H1 (cell line): ENCODE measurements at places on chromosomes 11 and 22.

- no peaks in the 10 kb centered on the region for H3K36me3 ChIP-seq
- no peak overlapping the region for H3K27ac ChIP-seq
- no peaks in the 10 kb centered on the region for H3K27me3 ChIP-seq
- DNase-seq = no peak
- H3K4me1 ChIP-seq = peaks cover 12% of the 10 kb centered on the region
- H3K4me3 ChIP-seq = peak overlapping the region; percentile 91; the same call in 1 of the 2 replicates
Observed at GRCh38 chr11:76382209-76382608, 1.1 kb downstream of the GVQW3 start.

- H3K27ac ChIP-seq = peak overlapping the region; percentile 86; the same call in 1 of the 2 replicates
- no peaks in the 10 kb centered on the region for H3K27me3 ChIP-seq
- H3K4me1 ChIP-seq = peaks cover 37% of the 10 kb centered on the region
- H3K4me3 ChIP-seq = peak overlapping the region; percentile 67
- H3K36me3 ChIP-seq = peaks cover 10% of the 10 kb centered on the region; the same call in 1 of the 2 replicates
Observed at GRCh38 chr11:63915961-63916836, 765 bp downstream of the RCOR2 start.

GRCh38 chr11:17207317-17208256 is at the start of gene PIK3C2A:
Gene PIK3C2A, minus strand, starts transcription at chr11:17207986. Its CDS starts 38,245 bp downstream, at chr11:17169741.
- peak within 1 kb of the TSS; percentile 97 for H3K27ac ChIP-seq
- no peaks in the 10 kb centered on the region for H3K4me1 ChIP-seq
- no peaks in the 10 kb centered on the region for H3K27me3 ChIP-seq
- peak within 1 kb of the TSS; percentile 70 for H3K4me3 ChIP-seq
- peak; percentile 84 for DNase-seq

DNA sequence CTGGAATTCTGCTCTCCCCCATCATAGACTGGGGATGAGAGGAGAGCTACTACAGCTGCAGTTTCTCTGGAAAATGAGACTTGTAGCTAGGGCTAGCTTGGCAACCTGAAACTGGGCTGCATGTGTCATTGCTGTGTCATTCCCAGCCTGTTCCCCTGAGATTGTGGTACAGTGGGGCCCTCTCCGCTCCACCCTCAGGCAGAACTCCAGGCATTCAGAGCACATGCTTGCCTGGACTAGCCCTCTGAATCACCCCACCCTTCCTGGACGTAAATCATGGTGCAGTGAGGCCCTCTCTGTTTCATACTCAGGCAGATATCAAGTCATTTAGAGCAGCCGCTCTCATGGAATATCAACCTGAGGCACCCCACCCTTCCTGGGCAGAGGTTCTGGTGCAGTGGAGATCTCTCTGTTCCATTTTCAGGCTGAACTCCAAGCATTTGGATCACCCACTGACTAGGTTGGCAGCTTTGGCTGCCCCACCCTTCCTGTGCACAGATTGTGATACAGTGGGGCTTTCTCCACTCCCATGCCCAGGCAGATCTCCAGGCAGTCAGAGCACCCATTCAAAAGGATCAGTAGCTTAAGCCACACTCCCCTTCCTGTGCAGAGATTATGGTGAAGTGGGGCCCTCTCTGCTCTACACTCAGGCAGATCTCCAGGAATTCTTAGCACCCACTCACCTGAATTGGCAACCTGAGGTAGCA is 274.4 kb downstream of the C11orf87 start:
- no peak overlapping the region for H3K27ac ChIP-seq
- no peak overlapping the region for H3K4me3 ChIP-seq
- DNase-seq = no peak
- no peaks in the 10 kb centered on the region for H3K27me3 ChIP-seq
- no peaks in the 10 kb centered on the region for H3K36me3 ChIP-seq
- H3K4me1 ChIP-seq = no peaks in the 10 kb centered on the region

DNA sequence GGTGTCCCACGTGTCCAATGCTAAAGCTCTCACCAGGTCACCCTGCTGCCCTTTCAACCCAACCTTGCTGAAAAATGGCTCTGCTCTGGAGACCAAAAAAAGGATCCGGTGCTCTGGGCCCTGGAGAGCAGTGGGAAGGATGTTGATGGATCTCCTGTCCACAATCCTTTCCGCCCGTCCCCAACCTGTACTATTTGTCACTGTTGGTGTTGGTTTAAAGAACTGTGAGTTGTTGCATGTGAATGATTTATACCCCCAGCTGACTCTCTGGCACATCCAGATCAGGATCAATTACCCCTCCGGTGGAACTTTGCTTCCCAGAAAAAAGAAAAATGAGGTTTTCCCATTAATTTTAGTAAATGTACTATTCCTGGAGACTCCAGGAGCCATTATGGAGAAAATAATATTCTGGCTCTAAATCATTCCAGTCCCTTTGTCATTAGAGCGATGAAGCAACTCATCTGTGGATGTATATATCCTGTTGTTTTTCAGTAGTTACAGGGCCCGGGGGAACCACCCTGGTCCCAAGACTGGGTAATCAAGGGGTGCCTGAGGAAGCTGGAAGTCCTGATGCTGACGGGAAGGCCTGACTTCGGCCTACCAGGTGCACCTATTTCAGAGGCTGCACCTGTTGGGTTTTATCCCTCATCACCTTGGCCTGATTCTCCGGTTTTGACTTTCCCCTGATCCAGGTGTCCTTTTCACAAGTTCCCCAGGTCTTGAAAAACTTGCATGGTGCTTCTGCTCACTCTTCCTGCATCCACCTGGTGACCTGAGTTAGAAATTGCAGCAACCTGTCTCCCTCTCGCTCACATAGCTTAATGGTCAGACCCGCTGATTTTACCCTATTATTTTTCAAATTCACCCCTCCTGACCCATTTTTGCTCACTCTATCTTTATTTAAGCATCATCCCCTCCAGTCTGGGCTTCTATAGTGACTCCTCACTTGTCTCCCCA is 209.2 kb upstream of the SEZ6L start:
- no peaks in the 10 kb centered on the region for H3K4me1 ChIP-seq
- DNase-seq = no peak
- H3K4me3 ChIP-seq = no peak overlapping the region
- H3K36me3 ChIP-seq = no peaks in the 10 kb centered on the region

DNA sequence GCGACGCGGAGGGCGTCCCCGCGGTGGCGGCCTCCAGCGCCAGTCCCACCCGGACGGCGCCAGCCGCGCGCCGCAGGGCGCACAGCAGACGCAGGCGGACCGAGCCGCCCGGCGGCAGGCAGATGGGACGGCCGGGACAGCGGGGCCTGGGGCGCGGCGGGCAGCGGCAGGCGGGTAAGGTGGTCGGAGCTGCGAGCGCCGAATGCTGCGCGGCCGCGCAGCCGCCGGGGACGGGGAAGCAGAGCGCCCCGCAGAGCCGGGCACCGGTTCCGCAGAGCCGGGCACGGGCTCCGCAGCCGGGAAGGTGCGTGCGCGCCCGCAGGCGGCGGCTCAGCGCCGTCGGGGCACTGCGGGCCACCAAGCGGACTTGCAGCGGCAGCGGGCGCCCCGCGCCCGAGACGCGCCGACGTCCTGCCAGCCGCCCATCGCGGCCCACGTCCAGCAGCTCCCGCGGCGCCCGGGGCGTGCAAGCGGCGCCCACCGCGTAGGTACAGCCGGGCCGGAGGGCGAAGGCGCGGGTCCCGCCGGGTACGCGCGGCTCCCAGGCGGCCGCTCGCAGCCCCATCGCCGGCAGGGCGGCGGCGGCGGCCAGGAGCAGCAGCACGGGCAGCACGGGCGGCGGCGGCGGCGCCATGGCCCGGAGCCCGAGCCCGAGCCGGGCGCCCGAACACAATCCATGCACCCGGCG is 739 bp downstream of the CELSR1 start:
- H3K4me3 ChIP-seq = peak overlapping the region; percentile 36
- H3K4me1 ChIP-seq = peaks cover 5% of the 10 kb centered on the region
- H3K27ac ChIP-seq = no peak overlapping the region
- H3K36me3 ChIP-seq = no peaks in the 10 kb centered on the region; the same call in 1 of the 2 replicates
- DNase-seq = peak; percentile 64

DNA sequence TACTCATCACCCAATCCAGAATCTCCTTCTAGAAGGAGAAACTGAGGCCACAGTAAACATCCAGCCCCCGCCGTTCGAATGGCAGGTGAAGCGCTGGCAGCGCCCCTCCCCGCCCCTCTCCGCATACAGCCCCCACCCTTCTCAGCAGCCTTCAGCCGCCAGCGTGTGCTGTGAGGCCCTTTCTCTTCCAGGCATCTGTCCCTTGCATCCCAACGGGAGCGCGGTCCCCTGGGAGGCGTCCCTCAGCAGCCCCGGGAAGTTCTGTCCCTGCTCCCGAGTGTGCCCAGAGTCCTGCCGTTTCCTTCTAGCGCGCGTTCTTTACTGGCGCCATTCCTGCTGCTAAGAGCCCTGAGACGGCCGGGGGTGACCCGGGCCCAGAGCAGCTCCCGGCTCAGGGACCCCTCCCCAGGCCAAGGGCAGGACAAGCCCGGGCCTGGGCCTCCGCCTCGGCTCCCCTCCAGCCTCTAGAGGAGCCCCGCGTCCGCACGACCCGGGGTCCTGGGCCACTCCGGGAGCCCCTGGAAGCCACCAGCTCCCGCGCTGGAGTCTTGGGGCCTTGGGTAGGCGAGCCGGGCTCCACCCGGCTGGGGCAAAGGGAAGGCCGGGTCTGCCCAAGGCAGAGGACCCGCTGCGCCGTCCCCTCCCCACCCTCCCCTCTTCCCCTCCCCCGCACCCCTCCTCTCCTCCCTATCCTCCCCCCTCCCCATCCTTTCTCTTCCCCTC is 450.4 kb downstream of the OPCML start:
- no peaks in the 10 kb centered on the region for H3K27me3 ChIP-seq
- H3K4me3 ChIP-seq = peak overlapping the region; percentile 24; the same call in 1 of the 2 replicates
- no peaks in the 10 kb centered on the region for H3K36me3 ChIP-seq
- no peaks in the 10 kb centered on the region; the same call in 1 of the 2 replicates for H3K4me1 ChIP-seq
- no peak overlapping the region for H3K27ac ChIP-seq
- DNase-seq = no peak

DNA sequence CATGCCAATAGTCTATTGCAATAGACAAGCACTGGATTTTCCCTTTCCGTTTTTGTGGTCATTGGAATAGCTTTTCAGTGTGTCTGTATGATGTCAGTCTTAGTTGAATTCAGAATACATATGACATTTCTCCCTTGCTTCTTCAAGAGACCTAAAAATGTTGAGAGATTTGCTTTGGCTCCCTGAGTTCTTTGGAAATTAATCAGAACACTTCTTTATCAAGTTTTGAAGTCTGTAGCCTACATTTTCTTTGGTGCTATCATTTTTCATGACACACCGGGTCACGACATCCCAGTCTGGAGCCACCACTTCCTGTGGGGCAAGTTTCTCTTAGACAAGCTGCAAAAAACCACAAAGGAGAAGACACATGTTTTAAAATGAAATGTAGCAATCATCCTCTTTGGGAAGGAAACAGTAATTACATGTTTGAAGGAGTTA is 847.1 kb downstream of the OPCML start:
- H3K27me3 ChIP-seq = no peaks in the 10 kb centered on the region
- no peak for DNase-seq
- no peaks in the 10 kb centered on the region for H3K36me3 ChIP-seq
- no peak overlapping the region for H3K4me3 ChIP-seq
- H3K4me1 ChIP-seq = no peaks in the 10 kb centered on the region

GRCh38 chr11:133181066-133181465 is 351.2 kb downstream of the OPCML start:
- H3K27ac ChIP-seq = no peak overlapping the region
- H3K4me3 ChIP-seq = no peak overlapping the region
- H3K27me3 ChIP-seq = no peaks in the 10 kb centered on the region

DNA sequence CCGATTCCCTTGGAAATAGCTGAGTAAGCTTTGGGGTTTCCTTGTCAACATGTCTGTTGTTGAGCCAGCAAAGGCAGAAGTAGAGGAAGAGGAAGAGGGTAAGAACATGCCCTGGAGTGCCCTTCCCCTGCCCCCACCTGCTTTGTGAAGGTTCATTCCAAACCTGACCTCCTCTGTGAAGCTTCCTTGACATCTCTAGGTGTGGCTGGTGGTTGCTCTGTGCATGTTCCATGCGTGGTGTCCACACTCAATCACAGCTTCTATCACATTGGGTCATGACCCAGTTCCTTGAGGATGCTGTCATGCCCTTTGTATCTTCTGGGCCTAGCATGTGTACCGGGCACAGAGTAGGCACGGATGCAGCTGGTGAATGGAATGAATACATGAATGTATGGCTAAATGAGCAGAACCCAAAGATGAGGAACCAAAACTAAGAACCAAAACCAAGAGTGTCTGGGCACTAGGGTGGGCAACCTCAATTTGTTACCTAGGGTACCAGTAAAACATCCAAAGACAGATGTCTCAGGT is 23.7 kb upstream of the FXYD6 start:
- peaks cover 2% of the 10 kb centered on the region; the same call in 1 of the 2 replicates for H3K27me3 ChIP-seq
- no peaks in the 10 kb centered on the region for H3K36me3 ChIP-seq
- no peaks in the 10 kb centered on the region for H3K4me1 ChIP-seq
- no peak overlapping the region for H3K4me3 ChIP-seq

DNA sequence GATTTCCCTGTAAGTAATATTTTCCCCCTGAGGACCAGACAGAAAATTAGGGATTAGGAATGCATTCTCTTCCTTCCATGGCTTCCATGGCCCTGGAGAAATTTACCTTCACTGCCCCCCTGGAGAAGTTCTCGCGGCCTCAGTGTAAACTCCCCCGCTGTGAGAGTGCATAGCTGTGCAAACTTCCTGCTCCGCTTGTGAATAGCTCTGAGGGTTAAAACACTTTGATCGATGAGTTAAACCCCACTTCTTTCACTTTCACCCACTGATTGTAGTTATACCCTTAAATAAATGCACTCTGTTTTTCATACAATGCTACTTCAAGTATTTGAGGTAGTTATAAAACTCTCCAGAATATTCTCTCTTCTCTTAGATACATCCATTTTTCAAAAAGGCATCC is 190.8 kb downstream of the DSCAML1 start:
- H3K36me3 ChIP-seq = no peaks in the 10 kb centered on the region
- DNase-seq = no peak
- H3K27me3 ChIP-seq = no peaks in the 10 kb centered on the region
- H3K4me1 ChIP-seq = peaks cover 17% of the 10 kb centered on the region
- H3K4me3 ChIP-seq = no peak overlapping the region

GRCh38 chr11:68535098-68535497 is 74.5 kb downstream of the PPP6R3 start:
- H3K36me3 ChIP-seq = peaks cover 19% of the 10 kb centered on the region
- no peak for DNase-seq
- H3K27me3 ChIP-seq = no peaks in the 10 kb centered on the region
- H3K4me1 ChIP-seq = peaks cover 15% of the 10 kb centered on the region

GRCh38 chr11:112448168-112448567 is 187.5 kb upstream of the PLET1 start:
- no peak overlapping the region for H3K27ac ChIP-seq
- DNase-seq = no peak
- H3K36me3 ChIP-seq = no peaks in the 10 kb centered on the region
- no peaks in the 10 kb centered on the region for H3K27me3 ChIP-seq
- H3K4me1 ChIP-seq = no peaks in the 10 kb centered on the region

GRCh38 chr22:37205046-37205445 is 7.2 kb downstream of the SSTR3 start:
- no peaks in the 10 kb centered on the region for H3K27me3 ChIP-seq
- no peak overlapping the region for H3K27ac ChIP-seq
- H3K4me3 ChIP-seq = no peak overlapping the region
- no peak for DNase-seq
- H3K36me3 ChIP-seq = no peaks in the 10 kb centered on the region
- no peaks in the 10 kb centered on the region for H3K4me1 ChIP-seq

- no peak for DNase-seq
- no peak overlapping the region for H3K27ac ChIP-seq
- H3K36me3 ChIP-seq = no peaks in the 10 kb centered on the region
- no peaks in the 10 kb centered on the region for H3K27me3 ChIP-seq
- no peak overlapping the region for H3K4me3 ChIP-seq
- H3K4me1 ChIP-seq = no peaks in the 10 kb centered on the region
Observed at GRCh38 chr22:47053726-47054141, 291.3 kb downstream of the TBC1D22A start.
